ENCODE measurements at places on chromosomes 1 and 21.

DNA sequence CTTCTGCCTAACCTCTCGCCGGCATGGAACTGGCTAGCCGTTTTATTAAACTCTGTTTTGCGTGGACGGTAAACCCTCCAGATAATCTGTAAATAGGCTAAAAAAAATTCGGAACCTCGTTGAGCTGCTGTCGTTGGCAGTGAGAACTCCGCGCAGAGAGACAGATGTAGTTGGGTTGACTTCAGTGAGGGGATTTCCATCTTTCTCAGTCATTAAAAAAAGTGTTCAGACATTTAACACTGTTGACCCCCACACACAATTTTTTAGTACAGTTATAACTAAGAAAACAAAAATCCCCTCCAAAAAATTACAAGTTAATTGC is 464 bp downstream of the PARK7 start:
- DNase-seq = peak; percentile 61

GRCh38 chr1:53331446-53332185 is 3.7 kb upstream of the LRP8 start:
- no peak for DNase-seq

DNA sequence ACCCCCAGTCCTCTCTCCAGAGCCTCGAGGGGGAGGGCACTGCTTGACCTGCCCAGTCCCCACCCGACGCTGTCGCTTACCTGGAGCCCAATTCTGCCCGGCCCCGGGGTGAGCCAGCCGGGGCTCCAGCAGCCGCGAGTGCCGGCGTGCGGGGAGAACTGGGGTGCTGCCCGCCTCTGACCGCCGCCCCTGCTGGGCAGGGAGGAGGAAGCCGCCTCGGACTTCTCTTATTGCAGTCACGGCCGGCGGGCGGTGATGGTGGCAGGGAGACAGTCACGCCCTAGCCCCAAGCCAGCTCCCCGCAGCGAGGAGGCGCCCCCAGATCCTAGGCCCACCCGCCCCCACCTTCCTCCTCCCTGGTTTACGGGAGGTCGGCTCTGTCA is at the start of gene FGR:
TSS of gene FGR (minus strand) at position 201 of the 383 bp plus-strand sequence. CDS start 11,269 bp downstream, outside the sequence.
- DNase-seq = no peak

- DNase-seq = no peak
Observed at GRCh38 chr21:37546949-37547614, 180.5 kb downstream of the DYRK1A start.

DNA sequence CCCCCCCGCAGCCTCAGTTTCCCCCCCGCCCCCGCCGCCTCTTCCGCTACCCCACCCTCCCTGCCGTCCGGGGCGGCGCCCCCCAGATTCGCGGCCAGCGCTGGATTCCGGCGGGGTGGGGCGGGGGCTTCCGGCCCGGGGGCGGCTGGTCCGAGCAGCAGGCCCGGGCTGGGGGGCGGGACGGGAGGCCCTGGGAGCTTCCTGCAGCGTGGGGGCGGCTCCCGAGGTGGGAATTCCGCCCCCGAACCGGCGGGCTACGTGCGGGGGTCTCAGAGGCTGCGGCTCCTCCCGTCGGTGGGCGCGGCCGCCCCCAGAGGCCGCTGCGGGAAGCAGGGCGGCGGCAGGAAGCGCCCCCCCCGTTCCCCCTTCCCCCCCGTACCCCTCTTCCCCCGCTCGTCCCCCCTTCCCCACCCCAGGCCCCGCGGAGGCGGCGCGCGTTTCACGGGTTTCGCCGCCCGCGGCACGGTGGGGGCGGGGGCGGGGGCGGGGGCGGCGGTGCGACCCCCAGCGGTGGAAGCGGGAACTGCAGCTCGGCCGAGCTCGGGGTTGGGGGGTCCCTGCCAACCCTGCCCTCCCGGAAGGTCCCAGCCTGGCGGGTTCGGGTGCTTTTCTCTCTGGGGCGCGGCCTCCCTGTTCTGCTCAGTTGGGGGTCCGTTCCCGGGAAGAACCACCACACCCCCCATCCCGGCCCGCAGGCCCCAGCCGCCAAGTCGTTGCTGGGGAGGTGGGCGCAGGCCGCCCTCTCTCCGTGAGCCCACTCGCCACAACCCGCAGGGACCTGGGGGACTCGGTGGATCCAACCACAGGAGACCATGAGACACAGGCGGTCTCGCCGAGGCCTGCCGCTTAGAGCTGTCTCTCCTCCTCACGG is 76.3 kb downstream of the MORN1 start:
- DNase-seq = peak; percentile 37

- no peak for DNase-seq
Observed at GRCh38 chr1:154191990-154192461, at the start of gene TPM3. Gene TPM3 (minus strand): TSS chr1:154192100. CDS start chr1:154192018, 82 bp downstream.

DNA sequence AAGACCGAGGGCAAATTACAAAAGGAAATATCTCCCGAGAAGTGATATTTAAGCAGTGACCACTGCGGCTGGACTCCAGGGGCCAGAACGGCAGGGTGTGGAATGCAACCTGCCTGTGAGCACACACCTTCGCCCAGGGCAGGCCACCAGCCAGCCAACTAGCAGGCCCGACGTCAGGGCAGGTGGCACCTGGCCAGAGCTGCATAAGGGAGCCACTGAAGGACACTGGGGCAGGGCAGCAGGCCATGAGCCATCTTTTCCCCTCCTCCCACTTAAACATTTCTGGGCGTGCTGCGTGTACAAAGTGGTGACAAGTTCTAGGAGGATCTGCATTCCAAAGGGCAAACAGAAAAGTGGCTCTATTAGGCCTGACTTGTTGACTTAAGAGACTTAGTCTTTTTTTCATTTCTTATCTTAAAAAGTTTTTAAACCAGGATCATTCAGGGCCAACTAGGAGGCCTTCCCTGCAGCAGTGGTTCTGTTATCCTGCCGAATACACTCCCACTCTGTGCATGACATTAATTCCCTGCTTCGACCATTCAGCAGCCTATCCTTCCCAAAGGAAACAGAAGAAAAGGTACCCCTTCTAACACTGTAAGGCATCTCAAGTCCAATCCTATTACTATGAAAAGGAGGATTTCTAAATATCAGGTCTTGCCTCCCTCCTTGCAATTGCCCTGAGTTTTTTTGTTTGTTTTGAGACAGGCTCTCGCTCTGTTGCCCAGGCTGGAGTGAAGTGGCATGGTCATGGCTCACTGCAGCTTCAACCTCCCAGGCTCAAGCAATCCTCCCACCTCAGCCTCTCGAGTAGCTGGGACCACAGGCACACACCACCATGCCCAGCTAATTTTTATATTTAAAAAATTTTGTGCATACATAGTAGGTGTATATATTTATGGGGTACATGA is 96.3 kb downstream of the BCAR3 start:
- no peak for DNase-seq

DNA sequence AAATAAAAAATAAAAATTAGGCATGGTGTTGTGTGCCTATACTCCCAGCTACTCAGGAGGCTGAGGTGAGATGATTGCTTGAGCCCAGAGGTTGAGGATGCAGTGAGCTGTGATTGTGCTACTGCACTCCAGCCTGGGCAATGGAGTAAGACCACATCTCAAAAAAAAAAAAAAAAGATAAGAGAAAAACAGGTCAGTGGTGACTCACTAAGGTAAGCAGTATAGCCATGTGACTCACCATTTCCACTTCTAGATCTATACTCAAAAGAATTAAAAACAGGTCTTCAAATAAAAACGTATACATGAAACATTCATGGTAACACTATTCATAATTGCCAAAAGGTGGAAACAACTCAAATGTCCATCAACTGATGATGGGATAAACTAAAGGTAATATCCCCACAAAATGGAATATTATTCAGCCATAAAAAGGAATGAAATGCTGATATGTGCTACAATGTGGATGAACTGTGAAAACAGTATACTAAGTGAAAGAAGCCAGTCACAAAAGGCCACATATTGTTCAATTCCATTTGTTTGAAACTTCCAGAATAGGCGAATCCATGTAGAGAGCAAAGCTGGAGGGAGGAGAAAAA is 75.1 kb downstream of the ZNF281 start:
- no peak for DNase-seq

DNA sequence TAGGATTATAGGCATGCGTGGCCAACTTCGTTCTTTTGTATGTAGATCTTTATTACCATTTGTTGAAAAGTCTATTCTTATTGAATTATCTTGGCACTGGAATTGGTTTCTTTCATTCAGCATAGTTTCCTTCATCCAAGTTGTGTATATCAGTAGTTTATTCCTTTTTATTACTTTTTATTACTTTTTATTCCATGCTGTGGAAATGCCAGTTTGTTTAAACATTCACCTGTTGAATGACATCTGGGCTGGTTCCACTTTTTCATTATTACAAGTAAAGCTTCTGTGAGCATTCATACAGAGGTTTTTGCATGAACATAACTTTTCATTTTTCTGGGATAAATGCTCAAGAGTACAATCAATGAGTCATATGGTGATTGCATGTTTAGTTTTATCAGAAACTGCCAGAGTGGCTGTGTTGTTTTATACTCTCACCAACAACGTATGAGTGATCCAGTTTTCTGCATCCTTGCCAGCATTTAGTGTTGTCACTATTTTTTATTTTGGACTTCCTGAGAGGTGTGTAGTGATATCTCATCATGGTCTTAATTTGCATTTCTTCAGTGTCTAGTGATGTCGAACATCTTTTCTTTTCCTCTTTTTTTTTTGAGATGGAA is 28.6 kb downstream of the PTPRU start:
- DNase-seq = no peak

DNA sequence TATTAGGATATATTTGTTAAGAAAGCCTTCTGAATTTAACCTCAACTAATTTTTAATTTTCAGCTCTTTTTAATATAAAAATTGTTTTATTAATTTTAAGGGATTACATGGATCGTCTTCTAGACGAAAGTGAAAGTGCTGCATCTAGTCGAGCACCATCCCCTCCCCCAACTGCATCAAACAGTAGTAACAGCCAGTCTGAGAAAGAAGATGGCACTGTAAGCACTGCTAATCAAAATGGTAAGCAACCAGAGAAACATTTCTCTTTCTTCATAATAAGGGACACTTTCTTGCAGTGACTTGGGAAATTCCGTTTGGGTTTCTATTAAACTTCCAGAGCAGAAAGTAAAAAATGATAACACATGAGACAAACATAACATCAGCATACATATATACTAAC is 56.9 kb downstream of the MIER1 start:
- peak; percentile 68 for DNase-seq

DNA sequence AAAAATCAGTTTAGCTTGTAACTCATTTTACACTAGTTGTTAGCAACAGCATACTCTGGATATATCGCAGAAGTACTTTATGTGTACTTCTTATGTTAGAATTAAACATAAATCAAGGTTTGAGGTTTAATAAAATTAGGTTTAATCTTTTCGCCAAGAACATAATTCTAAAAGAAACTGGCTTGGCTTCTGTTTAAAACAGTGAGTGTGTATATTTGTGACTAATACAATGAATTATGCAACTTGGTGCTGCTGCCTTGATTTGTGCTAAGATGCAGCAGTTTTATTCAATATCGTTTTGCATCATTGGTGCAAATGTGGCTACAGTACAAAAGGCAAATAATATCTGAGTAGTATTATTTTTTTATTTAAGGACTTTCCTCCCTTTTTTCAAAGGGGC is 44.8 kb downstream of the USP25 start:
- no peak for DNase-seq

- no peak for DNase-seq
Observed at GRCh38 chr1:51615780-51616291, 1.1 kb upstream of the OSBPL9 start.

- DNase-seq = no peak
Observed at GRCh38 chr1:90704817-90705216, 12.3 kb downstream of the BARHL2 start.

GRCh38 chr1:89206373-89206772 is 7.6 kb upstream of the GBP4 start:
- DNase-seq = no peak

DNA sequence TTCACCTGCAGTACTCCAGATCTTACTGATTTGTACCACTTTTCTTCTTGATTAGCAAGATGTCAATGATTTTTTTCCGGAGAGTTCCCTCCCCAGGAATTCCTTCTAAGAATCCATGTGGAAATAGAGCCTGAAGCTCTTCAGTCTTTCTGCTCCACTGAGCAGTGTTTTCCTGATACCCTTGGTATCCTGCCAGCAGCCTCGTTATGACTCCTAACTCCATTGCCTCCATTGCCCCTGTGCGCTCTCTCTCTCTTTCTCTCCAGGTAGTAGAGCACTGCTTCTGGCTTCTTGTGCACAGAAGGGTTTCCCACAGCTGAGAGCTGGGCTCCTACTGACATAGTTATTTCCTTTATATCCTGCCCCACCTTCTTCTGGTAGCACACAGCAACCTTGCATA is 12.2 kb downstream of the UBE2U start:
- DNase-seq = no peak

DNA sequence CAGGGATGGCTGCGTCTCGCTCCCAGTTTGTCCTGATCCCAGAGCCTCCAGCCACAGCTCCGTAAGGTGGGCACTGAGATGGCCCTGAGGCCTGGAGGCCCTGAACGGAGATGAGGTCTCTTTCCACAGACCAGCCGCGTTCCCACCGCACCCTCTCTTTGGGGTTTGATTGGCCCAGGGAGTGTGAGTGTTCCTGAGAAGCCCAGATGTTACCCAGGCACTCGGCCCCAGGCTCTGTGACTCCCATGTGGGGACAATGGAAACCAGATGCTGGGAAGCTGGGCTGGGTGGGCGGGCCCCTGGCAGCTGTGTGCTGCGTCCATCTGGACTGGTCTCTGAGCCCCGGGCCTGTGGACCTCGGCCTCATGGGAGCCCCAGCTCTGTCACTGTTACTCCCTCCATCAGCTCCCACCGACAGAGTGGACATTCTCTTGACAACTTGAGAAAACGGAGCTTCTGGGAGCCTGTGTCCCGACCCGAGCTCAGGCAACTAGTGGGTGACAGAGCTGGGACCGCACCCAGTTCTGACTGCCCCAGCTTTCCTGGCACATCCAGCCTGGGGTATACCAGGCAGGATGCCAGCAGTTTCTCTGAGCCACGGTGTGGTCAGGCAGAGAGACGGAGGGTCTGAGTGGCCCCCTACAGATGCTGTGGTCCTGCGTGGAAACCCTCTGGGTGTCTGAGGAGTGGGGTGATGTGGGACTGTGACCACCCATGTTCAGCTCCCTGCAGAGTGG is 9.8 kb upstream of the COL6A1 start:
- DNase-seq = no peak

DNA sequence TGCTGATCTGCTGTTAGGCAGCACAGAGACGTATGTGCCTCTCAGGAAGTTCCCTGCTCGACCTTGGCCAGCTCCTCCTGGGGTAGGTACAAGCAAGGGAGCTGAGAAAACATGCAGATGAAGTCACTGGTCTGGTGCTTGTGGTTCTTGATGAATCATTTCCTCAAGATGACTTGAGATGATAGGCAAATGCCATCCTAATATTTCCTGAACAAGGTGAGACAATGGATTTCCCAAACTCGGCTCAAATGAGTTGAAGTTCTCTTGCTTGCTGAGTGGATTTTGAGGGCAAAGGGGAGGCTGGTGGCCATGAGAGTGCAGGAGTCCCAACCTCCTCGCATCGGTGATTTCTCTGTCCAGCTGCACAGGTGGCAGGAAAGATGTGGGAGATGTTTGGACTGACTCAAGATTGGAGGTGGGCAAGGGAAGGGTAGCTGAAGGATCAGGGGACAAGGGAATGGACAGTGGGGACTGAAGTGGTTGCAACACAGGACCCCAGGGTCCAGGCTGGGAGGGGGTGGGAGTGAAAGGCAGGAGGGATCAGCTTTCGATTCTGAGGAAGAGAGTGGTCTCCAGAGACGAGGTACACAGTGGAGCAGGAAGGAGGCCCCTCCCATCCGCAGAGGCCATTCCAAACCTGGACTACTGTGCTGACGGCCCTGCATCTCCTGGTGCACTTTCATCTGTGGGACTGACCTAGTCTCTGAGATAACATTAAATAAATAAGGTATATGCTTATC is 63.9 kb downstream of the CAPN2 start:
- peak; percentile 67 for DNase-seq
